Right cardiac atrium (tissue), 5 donors: ENCODE measurements at places on chromosomes 7 and 10. TPM values are rescaled to one million over a fixed set of nuclear protein-coding genes. Genes with fewer than 3 reads are reported as not detected.

The ADCY1 gene
- 5.9 TPM for total RNA-seq

The SLC16A12 gene
- 4.4 TPM for total RNA-seq

The MYL10 gene
- not detected for total RNA-seq

The PGAM2 gene
- total RNA-seq: 1,101 TPM

The SPDYE2B gene
- total RNA-seq: not detected

The NEUROD6 gene
- total RNA-seq: not detected

The CPVL gene
- 10.4 TPM for total RNA-seq

The SPDYE16 gene
- total RNA-seq: not detected

The AKR1D1 gene
- total RNA-seq: not detected

The PRKCQ gene
- total RNA-seq: 0.17 TPM

The PCDH15 gene
- 2.8 TPM for total RNA-seq

The TAS2R41 gene
- not detected for total RNA-seq

The FKBP9 gene
- 120 TPM for total RNA-seq

The SNX10 gene
- total RNA-seq: 3.0 TPM

The C10orf90 gene
- 0.22 TPM for total RNA-seq

The PRLHR gene
- total RNA-seq: not detected

The PRKG1 gene
- total RNA-seq: 45.5 TPM

The TCAF2 gene
- total RNA-seq: 0.41 TPM

DNA sequence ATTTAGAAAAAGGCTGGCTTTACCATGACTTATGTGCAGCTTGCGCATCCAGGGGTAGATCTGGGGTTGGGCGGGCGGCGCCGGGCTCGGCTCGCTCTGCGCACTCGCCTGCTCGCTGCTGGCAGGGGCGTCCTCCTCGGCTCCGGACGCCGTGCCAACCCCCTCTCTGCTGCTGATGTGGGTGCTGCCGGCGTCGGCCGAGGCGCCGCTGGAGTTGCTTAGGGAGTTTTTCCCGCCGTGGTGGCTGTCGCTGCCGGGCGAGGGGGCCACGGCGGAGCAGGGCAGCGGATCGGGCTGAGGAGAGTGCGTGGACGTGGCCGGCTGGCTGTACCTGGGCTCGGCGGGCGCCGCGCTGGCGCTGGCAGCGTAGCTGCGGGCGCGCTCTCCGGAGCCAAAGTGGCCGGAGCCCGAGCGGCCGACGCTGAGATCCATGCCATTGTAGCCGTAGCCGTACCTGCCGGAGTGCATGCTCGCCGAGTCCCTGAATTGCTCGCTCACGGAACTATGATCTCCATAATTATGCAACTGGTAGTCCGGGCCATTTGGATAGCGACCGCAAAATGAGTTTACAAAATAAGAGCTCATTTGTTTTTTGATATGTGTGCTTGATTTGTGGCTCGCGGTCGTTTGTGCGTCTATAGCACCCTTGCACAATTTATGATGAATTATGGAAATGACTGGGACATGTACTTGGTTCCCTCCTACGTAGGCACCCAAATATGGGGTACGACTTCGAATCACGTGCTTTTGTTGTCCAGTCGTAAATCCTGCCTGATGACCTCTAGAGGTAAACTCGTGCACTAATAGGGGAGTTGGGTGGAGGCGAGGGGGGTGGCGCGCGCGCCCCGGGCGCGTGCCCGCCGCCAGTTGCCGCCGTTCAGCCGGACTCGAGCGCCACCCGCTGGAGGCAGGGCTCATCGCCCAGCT lies at the start of gene HOXA5:
Gene HOXA5, minus strand, starts transcription at position 659 of the 927 bp plus-strand sequence. Its CDS starts 74 bp downstream, at position 585.
- DNase-seq: peak; percentile 57

DNA sequence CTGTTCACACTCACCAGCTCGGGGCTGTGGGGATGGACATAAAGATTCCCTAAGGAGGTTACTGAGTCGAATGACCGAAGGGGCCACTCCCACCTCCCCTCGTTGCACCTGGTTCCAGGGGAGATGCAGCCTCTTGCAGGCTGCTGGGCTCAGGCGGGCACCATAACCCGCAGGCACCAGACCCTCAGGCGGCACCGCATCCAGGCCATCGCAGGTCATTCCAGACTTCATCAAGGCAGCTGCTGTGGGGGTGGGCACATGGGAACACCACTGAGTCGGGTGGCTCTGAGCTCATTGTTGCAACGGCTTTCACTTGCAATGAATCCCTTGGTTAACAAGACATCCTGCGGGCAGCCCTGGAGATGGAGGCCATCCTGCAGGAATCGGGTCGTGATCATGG lies 221.7 kb downstream of the TCERG1L start:
- DNase-seq: no peak

DNA sequence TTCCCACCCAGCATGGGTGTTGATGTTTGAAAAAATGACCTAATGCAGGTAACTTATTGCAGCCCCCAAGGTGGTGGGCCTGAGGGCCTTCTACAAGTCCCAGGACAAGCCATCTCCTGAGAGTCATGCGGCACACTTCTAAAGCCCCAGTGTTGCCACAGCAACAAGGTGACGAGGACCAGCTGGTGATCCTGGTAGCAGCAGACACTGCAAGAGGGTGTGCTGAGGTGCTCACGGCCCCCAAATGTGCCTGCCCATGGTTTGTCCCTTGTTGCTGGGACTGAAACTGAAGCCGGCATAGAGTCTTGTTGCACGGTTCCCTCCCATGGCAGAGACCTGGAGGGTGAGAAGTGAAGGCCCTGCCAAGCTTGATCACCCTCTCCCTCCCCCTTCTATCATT lies 333.2 kb upstream of the MGMT start:
- no peak for DNase-seq

- DNase-seq: no peak
Measured at GRCh38 chr7:28149291-28150101, 31.1 kb downstream of the JAZF1 start.

DNA sequence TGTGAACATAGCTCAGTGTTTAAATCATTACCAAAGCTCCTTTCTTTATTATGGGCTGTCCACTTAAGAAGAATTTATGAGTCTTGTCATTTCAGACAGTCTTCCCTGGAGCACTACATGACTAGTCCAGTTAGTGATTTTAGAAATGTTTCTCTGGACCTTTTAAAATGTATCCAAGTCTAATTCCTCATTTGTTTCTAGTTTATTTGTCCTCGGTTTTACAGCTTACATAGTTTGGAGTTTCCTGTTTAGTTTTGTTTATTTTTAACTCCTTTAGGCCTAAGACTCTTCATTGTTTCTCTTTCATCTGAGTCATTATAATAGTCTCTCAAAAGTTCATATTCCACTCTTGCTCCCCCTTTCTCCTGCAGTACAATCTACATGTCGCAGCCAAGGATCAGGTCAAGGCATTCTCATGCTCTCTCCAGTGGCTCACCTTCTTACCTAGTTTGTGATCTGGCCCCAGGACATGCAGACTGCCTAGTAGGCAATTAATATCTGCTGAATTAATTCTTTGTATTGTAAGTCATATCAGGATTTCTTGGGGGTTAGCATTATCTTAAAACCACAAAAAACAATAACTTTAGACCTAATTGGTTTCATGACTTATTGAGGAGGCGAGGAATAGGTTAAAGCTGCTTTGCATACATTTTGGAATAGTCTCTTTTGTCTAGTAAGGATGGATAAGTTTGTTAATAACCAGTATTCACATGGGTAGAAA lies 93.8 kb downstream of the MAPK8 start:
- no peak for DNase-seq

- no peak for DNase-seq
Measured at GRCh38 chr10:30701451-30702173, 72.1 kb upstream of the LYZL2 start.

DNA sequence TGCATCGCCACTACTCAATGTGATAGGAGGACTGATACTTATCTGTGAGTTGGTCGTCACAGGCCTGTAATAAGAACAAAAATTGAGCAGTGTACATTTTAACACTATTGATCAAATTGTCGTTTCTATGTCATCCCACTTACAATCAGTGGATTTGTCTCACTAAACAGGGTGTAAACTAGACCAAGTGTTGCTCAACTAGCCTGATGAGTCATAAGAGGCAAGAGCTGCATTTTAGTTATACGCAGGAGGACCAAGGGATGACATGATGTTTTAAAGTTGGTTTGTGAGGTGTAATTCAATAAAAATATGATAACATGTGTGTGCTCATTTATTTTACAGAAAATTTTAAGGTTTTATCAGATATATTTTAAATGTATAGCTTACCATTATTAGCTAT lies 1239.2 kb downstream of the REEP3 start:
- DNase-seq: no peak

DNA sequence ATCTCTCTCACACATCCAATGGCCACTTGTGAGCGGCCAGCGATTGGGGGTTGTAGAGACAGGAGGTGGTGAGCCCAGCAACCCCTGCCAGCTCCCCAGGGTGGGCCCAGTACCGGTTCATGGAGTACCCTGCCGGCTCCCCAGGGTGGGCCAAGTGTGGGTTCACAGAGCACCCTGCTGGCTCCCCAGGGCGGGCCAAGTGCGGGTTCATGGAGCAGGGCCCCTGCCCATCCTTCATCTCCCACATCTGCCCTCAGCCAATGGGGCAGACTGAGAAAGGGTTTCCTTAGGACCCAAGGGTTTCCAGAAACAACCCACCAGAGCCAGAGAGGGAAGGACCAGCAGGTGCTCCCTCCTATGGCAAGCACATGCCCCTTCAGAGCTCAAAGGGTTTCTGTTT lies 21.4 kb upstream of the SLIT1 start:
- DNase-seq: no peak

GRCh38 chr7:16055263-16055976 lies 365.9 kb downstream of the CRPPA start:
- peak; percentile 37 for DNase-seq

GRCh38 chr10:115167751-115168150 lies 74.6 kb downstream of the ATRNL1 start:
- no peak for DNase-seq

GRCh38 chr7:151123822-151124464 lies 37.7 kb downstream of the AGAP3 start:
- DNase-seq: peak; percentile 90

- no peak for DNase-seq
Measured at GRCh38 chr7:131522325-131522930, 34.0 kb downstream of the PODXL start.

GRCh38 chr10:132618158-132618919 lies 80.8 kb downstream of the INPP5A start:
- DNase-seq: no peak

- no peak for DNase-seq
Measured at GRCh38 chr10:14092799-14093198, 237.9 kb downstream of the FRMD4A start.

DNA sequence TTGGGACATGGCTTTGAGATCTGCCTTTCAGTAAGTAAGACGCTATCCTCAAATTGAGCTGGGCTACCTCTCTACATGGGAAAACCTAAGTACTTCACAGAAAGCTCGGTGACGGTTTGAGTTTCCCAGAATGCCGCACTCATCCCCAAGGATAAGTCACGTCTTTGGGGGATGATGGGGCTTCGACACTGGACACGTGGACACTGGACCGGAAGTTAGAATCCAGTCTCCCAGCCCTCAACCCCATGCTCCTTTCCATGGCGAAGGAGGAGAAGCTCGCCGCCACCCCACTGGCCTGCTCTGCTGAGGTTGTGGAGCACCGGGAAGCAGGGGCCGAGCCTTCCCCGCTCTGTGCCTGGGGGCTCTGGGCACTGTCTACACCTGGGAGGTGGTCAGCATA lies 27.5 kb downstream of the PTPRE start:
- no peak for DNase-seq

DNA sequence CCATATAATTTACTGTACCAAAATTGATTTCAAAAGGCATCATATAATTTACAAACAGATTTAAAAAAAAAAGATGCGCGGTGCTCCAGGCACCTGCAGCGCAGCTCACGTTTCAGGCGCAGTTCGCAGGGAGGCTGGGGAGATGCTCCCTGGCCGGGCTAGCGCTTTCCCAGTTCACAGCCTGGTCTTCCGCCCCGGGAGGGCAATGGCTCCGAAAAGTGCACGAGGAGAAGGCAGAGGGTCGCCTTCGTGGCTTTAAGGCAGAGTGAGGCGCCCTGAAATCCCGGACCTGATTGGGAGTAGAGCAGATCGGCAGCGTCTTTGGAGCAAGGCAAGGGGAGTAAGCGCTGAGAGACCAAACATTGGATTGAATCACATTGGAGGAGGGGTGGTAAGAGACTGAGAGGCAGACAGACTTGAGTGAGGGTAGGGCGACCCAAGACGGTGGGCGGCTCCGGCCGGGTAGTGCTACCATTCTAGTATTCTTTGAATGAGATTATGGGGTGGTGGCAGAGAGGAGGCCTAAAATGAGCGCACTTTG lies 1.5 kb downstream of the NEUROG3 start:
- no peak for DNase-seq

- no peak for DNase-seq
Measured at GRCh38 chr10:1209355-1209979, 153.3 kb downstream of the WDR37 start.

DNA sequence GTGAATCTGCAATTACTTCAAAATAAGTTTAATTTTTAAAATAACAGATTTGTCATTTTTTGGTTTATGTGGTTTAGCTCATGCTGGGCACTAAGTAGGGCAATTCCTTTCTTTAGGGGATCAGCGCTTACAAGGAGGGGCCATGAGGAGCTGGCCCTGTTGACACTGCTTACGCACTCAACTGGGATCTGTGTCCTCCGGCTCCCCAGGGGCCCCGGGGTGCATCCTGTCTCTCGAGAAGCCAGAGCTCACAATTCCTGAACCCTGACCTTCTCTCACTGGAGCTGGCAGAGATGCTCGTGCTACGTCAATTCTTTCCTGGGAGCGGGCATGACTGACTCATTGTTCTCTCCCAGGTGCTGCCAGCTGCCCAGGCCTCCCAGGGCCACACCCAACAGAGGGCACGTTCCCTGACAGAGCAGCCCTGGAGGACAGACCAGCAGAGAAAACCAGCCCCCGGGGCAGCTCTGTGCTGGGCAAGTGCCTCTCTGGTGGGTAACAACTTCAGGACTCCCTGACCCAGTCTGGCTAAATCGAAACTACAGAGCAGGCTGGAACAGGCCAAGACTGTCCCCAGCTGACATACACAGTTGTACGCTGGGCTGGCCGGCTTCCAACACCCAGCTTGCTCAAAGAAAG lies 36.8 kb downstream of the CTBP2 start:
- peak; percentile 90 for DNase-seq

DNA sequence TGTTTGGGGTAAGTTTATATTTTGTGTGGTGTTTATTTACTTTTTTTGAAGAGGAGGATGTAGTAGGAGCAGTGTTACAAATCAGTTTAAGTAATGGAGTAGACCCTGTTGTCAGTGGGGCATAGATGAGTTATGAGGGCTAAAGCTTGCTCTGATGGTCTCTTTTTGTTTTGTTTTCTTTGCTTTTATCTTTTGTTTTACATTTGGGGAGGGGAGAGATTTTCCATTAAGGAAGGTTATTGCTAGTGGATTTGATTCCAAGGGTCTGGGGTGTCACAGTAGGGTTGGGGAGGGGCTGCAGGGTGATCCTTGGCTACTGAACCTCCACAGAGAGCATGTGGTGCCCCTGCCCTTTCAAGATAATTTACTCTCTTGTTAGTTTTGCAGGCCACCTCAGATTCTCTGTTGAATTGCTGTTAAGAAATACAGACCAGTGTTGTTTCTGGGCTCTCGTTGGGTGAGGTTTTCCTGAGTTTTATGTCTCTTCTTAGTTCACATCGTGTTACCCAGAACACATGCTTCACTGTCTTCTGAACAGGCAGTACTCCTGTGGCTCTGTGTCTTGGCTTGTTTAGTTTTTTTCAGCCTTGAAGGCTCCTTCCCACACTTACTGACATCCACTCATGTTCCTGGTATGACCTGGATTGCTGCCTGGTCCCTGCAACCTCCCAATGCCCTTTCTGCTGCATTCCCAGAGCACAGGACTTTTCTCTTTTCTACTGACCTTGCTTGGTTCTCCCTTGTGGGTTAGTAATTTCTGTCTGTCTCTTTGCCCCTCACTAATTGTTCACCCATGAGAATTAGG lies 4.2 kb downstream of the KIFBP start:
- DNase-seq: peak; percentile 58
